ENCODE measurements at places on chromosomes 5 and 9.

DNA sequence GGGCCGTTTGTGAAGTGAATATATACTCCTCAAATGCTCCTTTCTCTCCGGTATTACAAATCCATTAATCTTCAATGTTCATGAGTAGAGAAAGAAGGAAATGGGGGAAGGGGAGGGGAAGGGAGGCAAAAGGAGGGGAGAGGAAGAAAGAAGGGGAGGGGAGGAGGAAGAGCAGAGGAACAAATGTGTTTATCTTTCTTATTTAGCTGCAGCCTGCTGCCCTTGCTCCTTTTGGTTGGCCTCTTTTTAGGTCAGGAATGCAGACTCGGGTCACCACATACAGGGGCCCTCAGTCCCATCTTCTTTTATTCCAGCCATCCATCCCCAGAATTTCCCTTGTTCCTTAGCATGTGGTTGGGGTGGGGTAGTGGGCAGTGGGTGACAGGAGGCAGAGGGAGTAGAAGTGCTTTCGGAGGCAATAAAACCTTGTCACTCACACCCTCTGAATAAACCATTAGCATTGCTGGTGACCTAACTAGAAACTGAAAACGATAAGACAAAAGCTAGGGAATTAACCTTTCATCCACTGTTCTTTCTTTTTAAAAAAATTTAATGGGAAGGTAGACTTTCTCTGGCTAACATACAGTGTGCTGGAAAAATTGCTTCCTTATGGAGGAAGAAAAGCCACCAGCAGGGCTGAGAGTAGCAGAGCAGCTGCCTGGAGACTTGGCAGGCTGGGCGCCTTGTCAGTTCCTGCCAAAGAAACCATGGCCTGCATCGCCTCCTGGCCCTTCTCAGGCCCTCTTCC is 16.8 kb upstream of the PRLR start:
- no peak for DNase-seq

DNA sequence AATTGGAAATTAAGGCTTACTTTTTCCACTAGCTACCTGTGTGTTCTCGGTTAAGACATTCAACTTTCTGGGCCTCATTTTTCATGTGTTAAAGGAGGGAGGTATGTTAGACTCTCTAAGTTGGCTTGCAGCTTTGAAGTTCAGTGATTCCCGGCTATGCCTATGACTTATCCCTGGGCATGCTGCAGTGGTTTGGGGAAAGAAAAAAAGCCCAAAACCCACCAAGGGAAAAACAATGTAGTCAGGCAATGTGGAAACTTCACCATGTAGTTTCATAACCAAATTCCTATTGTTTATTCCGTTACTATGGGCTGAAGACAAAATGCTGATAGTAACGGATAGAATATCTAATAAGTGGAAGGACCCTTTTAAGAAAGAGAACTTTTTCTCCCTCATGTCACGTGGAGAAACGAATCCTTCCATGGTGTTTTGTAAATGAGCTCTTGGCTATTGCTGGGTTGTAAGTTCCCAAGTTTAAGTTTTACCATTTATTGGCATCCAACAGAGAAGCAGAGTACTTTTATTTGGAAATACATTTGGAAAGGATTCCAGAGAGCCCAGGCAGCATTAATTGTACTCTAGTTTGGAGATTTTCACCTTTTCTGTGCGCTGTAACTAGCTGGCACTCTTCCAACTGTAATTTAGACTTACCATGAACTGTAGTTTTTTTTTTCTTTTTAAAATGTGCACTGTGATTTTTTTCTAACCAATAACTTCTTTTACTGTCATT is 84.9 kb upstream of the MPDZ start:
- no peak for DNase-seq

- DNase-seq = no peak
These were observed 116.0 kb downstream of the TENT4A start for GRCh38 chr5:6829150-6829784.

DNA sequence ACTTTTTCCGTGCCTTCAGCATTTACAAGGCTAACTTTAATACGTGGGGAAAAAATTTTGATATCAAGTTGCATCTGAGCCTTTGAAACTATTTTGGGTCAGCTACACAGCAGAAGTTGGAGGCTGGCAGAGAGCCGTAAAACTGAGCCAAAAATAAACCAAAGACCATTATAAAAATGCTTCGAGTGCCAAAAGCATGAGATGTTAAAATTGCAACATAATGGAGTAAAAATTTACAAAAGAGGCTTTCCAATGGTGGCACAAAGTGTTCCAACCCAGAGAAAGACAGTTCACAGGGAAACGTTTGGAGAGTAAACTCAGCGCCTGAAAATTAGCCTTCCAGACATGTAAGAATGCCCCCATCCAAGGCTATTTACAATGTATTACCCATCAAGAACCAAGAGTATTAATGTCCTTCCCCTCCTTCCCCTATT is 190.3 kb downstream of the TLE1 start:
- peak; percentile 23 for DNase-seq

DNA sequence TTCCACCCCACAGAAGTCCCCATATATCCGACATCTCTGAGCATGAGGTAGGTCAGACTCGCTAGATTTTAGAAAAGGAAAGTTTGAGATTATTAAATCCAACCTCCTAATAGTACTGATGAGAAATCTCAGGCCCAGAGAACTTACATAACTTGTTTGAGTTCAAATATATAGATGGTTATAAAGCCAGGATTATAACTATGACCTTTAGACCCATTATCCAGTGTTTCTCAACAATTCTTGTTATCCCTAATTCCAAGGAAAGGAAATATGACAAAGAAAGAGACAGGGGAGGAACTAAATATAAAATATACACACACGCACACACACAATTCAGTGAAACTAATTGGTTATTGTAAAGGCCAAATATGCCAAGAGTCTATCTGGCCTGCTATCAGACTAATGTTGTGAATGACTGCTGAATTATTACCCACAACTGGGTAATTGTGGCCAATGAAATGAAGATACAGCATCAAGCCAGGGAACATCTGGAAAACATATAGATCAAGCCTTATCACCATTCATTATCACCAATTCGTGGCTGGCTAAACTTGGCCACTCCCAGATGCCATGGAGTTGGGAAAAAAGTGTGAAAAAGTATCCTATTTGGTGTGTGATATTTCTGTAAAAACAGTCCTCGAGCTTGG is 248.4 kb downstream of the PRELID2 start:
- DNase-seq = no peak

GRCh38 chr9:88993871-88994460 is 2.7 kb downstream of the S1PR3 start:
- no peak for DNase-seq

DNA sequence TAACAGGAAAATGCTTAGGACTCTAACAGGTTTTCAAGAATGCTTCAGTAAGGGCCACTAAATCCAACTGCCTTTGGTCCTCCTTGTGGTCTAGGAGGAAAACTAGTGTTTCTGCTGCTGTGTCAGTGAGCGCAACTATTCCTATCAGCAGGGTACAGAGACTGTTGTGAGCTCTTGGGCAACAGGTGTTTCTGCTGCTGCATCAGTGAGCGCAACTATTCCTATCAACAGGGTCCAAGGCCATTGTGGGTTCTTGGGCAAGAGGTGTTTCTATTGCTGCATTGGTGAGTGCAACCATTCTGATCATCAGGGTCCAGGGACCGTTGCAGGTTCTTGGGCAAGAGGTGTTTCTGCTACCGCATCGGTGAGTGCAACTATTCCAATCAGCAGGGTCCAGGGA is 256.3 kb downstream of the CDH10 start:
- DNase-seq = no peak

GRCh38 chr5:133203317-133204305 is 151.8 kb downstream of the HSPA4 start:
- DNase-seq = no peak
